ENCODE measurements at places on chromosomes 3 and 15.

- DNase-seq = no peak
Observed at GRCh38 chr15:31278544-31279220, 48.0 kb upstream of the KLF13 start.

- DNase-seq = peak; percentile 62
Observed at GRCh38 chr15:85625856-85626255, 168.9 kb downstream of the KLHL25 start.

DNA sequence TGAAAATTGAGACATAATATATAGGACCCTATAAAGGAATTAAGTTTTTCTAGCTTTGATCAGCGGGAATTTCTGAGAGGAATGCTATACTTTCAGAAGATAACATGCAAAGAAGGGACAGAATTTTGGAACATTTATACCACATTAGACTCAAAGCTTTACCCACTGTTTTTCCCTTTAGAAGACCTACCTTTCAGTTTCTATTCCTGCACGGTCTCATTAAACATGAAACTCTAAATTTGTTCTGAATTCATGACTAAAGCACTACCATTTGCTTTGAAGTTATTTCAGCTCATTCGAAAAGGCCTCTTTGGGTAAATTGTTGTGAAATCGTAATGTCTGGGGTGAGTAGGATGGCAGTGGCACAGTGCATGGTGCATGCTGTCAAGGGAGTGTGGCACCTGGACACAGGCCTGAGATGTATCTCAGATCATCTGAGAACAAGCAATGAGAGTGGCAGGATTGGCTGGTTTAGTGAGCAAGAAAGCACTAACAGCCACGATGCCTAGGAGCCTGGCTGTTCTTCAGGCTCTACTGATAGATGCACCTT lies 42.5 kb downstream of the CHCHD4 start:
- DNase-seq = no peak

DNA sequence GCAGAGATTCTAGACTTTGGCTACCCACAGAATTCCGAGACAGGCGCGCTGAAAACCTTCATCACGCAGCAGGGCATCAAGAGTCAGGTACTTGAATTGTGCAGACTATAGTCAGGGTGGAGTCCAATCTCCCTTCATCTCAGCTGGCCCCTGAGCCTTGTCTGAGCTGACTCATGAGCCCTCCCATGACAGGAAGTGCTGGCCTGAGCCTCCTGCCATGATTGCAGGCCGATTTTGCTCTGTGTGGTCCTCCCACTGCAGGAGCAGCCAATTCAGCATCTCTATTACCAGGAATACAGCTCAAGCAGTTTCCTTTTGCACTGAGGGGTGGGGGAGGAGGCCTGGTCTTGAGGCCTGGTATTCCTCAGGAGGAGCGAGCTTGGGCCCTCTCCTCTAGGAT lies 5.5 kb downstream of the AP2M1 start:
- peak; percentile 67 for DNase-seq

GRCh38 chr3:94159062-94159828 lies 96.4 kb downstream of the NSUN3 start:
- peak; percentile 77 for DNase-seq

DNA sequence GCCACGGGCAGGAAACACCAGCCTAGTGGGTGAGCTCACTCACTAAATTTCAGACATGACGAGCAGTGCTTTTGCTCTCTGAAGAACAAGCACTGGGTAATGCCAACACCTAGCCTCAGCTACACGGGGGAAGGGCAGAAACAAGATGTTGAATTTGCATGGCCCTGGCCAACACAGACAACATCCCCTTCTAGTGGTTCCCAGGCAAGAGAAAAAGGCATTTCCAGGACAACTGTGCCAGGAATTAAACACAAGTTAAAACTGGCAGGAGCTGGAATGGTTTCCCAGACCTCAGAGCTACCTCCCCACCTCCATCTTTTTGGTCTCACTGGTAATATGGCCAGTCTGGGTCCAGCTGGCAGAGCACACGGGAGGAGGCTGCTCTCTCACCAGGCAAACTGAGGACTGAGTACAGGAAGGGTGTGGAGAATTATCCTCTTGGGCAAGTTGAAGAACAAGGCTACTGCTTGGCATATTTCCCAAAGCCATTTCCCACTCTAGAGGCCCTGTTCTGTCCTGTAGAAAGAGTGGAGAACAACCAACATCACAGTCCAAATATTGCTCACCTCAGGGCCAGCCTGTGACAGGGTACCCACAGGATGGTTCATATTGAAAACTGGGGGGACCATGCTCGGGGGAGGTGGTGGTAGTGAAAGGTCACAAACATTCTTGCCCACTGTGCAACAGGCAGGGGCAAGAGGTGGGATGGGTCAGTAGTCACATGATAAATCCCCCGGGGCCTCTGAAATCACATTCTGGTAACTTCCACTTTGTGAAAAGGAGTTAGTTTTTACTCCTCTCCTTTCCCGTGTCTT lies 26.5 kb downstream of the TSPAN3 start:
- DNase-seq = no peak

GRCh38 chr3:8197384-8197783 lies 304.2 kb upstream of the LMCD1 start:
- DNase-seq = no peak

- no peak for DNase-seq
Observed at GRCh38 chr15:63077952-63078351, 35.4 kb downstream of the TPM1 start.

GRCh38 chr15:64507293-64507802 lies 47.0 kb downstream of the ZNF609 start:
- DNase-seq = peak; percentile 86

DNA sequence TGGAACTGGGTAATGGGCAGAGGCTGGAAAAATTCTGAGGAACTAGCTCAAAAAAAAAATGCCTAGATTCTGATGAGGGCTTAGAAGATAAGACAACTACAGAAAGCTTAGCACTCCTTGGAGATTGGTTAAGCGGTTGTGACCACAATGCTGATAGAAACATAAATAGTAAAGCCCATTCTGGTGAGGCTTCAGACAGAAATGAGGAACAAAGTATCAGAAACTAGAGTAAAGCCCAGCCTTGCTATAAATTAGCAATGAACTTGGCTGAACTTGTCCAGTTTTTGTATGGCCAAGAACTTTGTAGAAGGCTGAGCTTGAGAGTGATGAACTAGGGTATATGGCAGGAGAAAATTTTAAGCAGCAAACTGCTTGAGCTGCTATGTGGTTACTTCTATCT lies 25.4 kb downstream of the GOLGB1 start:
- no peak for DNase-seq

DNA sequence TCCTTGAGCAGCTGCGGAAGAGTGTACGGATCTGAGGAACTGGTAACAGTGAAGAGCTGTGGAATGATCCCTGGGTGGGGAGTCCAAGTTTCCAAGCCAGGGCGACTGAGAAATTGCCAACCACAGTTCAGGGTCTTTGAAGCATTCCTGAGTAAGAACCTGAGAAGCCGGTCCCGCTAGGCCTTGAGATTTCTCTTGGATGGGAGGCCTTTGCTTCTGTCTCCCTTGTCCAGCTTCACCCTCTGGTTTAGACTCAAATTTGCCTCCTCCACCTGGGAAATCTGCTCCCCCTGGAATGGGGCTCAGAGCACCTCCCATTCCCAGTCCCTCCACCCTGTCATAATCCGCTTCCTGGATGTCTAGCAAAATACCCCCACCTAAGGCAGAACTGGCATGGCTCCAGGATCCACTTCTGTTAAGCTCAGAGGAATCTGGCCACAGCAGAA lies 127.7 kb upstream of the DLG1 start:
- DNase-seq = peak; percentile 54

- DNase-seq = peak; percentile 22
Observed at GRCh38 chr3:104040896-104041295, 1325.8 kb upstream of the ALCAM start.

DNA sequence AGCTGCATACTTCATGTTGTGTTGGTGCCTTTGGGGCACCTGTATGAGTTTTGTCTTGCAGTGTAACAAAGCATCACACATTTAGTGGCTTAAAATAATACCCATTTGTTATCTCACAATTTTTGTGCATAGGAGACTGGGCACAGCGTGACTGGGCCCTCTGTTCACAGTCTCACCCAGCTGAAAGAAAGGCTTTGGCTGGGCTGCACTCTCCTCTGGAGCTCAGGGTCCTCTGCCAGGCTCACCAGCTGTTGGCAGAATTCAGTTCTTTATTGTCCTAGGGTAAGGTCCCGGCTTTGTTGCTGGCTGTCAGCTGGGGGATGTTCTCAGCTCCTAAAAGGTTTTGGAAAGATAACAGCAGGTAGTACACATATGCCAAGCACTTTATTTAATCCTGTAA lies 263.3 kb downstream of the CLSTN2 start:
- DNase-seq = no peak

DNA sequence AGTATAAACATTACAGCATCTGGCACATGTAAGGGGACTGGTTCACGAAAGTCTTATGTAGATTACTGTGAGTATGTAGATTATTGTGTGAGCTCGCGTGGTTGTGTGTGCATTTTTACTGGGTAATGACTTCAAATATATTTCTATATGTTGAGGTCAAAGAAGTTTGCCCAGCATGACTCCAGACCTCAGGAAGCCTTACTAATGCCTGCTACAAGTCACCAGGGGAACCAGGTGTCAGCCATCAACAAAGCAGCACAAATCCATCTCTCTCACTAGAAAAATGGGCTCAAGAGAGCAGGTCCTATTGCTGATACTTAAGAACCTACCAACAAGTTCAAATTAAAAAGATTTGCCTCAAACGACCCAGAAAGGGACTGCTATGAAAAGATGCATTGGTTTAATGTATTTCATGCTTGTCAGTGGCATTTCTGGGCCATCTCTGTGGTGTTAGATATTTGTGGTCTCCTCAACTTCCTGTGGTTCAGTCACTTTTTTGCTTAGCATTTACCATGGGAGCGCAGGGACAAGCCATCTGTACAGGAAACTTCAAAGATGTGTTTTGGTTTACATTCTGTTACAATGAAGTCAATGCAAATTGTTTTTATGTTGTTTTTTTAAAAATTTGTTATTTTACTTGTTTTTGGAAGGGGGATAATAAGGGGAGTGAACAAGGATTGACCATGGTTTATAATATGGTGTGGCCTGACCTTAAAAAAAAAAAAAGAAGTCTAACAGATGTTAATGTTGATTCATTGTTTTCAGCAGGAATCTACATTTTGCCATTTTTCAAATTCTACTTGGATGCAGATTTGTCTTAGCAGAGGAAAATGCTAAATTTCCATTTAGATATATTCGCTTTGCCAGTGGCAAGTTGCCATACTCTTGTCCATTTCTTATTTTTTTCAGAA lies 172.1 kb upstream of the ADAMTS9 start:
- DNase-seq = peak; percentile 69

DNA sequence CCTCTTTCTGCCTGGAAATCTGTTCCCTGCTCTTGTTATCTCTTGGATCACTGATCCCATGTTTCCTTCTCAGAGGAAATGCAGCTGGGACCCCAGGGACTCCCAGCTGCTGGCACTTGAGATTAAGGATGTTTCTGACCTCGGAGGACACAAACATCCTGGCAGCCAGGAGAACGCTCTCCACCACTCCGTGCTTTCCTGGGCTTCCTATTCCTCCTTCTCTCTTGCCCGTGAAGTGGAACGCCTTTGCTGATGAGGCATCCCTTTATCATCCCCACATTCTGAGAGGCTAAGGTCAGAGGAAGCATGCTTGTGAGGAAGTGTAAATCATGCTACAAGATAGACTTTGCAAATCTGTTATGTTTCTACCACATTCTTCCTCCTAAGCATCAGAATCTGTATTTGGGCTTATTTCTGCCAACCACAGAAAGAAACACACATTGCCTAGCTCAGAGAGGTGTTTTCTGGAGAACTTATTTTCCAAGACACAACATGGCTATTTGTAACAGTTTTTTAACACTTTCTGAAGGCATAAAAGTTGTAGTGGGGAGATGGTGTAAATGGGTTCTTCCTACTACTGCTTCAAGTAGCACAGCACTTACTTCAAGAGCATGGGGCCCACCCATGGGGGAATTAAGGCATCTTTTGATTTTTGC lies 25.6 kb upstream of the LDHAL6B start:
- DNase-seq = no peak

DNA sequence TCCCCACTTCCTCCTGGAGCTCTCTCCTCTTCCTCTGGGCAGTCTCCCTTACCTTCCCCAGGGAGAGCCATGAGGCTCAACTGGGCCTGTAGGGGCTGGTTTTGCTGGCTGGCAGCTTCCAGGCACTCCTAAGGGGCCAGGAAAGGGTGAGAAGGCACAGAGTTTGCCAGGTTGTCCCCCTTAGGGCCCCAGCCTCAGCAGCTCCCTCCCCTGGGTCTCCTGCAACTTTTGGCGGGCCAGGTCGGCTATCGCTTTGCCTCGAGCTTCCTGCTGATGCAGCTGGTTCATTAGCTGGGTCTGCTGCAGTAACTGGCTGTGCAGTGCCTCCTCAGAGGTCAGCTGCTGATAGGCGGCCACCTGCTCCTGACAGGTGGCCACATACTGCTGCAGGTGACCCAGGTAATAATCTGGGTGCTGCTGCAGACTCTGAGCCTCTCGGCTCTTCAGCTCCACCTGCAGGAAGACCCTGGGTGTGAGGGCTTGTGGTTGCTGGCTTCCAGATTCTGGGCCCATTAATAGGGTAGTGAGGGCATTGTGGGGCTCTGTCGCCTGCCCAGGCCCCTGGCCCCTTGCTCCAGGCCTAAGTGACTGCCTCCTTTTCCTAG lies 29.7 kb upstream of the OR4F6 start:
- DNase-seq = no peak

GRCh38 chr3:10356461-10356981 lies 35.6 kb upstream of the SEC13 start:
- DNase-seq = peak; percentile 58

- peak; percentile 24 for DNase-seq
Observed at GRCh38 chr15:40957581-40958051, 4.3 kb downstream of the CHAC1 start.

DNA sequence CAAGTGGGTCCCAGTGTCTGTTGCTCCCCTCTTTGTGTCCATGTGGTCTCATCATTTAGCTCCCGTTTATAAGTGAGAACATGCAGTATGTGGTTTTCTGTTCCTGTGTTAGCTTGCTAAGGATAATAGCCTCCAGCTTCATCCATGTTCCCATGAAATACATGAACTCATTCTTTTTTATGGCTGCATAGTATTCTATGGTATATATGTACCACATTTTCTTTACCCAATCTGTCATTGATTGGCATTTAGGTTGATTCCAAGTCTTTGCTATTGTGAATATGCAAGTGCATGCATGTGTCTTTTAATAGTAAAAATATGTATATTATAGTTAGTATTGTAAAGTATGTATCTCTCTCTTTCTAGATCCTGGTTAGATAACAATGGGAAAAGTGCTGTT lies 53.9 kb downstream of the TCAIM start:
- no peak for DNase-seq

DNA sequence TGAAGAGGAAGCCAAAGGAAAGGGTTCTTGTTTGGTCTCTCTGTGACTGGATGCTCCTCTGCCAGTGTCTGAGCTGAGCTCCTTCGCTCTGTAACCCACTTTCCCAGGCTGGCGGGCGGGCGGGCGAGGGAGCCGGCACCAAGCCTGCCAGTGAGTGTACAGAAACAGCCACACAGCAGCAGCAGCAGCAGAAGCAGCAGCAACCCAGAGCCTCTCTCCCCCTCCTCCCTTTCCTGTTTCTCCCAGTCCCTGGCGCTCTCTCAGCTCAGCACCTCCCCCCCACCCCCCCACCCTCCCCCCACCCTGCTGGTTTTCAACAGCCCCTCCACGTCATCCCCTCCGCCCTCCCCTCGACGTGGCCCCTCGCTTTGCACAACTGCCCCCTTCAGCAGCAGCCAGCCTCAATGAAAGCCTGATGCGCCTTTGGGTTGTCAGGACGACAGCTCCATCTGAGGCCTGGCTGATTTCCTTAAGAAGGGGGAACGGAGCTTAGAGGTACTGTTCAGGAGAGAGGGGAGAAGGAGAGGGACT lies at the start of gene LSAMP:
TSS of gene LSAMP (minus strand) at position 177 of the 531 bp plus-strand sequence.
- peak; percentile 53 for DNase-seq

GRCh38 chr15:38168467-38169070 lies 84.1 kb upstream of the SPRED1 start:
- no peak for DNase-seq
